Right renal pelvis (tissue), 4 donors: ENCODE measurements at places on chromosomes 3 and 15.

DNA sequence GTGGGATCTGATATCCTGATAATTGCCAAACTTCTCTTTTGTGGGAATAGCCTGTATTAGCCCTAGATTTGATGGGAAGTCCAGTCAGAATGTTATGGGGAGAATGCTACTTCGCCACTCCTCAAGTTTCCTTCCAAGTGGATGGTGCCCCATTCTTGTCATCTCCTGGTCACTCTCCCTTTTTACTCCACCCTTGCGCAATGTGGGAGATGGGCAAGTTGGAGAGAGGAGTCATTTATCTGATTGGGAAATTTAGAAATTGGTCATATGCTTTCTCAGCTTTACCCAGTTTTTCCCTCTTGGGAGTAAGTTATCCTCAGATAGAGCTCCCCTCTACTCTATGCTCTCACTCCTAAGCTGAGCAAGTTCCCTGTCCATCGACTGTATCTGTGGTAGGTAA is 14.4 kb downstream of the FANCD2OS start:
- no peak for DNase-seq

DNA sequence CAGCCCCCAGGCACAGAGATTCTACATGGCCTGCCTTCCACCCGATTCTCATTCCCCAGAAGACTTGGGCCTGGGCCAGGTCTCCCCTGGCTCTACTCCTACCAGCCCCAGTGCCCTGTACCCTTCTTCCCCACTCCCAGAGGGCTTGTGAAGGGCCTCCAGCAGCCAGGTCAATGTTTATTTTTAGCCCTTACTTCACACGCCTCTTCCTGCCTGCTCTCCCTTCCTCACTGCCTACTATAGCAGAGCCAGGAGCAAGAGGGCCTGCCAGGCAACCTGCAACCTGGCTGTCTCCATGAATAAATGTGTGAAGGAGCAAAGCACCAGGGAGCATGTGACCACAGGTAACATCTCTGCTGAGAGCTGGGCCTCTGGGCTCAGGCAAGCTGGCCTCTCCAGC is 26.4 kb upstream of the APEH start:
- no peak for DNase-seq

- no peak for DNase-seq
Observed at GRCh38 chr3:58251631-58252035, 14.0 kb downstream of the ABHD6 start.

- no peak for DNase-seq
Observed at GRCh38 chr15:62732078-62732477, 310.5 kb upstream of the TPM1 start.

DNA sequence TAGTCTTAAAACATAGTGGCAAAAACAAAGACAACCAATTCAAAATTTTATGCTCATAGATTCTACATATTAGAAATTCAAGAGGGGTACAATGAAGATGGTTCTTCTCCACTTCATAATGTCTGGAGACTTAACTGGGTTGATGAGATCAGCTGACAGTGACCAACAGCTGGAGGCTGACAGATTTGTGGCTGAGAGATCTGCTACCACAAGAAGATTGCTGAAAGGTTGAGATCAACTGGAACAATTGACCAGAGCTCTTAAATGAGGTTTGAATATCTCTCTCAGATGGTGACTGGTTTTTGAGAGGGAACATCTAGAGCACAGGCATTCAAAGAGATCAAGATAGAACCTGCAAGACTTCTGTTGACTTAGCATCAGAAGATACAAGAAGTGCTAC is 254.1 kb upstream of the ARPP21 start:
- DNase-seq: no peak

GRCh38 chr3:29436612-29437323 is 155.9 kb downstream of the RBMS3 start:
- DNase-seq: no peak

GRCh38 chr15:81163961-81164800 is 30.1 kb downstream of the CFAP161 start:
- no peak for DNase-seq

DNA sequence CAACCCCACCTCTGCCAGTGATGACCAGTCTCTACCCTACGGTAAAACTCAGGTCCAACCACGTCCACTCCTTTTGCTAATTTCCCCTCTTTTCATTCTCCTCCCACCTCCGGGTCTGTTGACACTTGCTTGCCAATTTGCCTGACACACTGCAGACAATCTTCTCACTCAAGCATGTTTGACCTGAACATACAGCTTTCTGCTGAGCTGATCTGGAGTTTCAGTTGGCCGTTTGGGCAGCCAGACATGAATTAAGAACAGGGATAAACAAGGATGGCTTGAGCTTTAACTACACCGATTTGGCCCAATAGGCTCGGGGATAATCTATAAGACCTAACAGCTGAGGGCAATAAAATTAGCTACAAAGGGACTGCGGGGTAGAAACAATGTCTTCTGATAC is 758.6 kb upstream of the CFAP20DC start:
- no peak for DNase-seq

- no peak for DNase-seq
Observed at GRCh38 chr3:135161425-135161824, 366.4 kb downstream of the EPHB1 start.

DNA sequence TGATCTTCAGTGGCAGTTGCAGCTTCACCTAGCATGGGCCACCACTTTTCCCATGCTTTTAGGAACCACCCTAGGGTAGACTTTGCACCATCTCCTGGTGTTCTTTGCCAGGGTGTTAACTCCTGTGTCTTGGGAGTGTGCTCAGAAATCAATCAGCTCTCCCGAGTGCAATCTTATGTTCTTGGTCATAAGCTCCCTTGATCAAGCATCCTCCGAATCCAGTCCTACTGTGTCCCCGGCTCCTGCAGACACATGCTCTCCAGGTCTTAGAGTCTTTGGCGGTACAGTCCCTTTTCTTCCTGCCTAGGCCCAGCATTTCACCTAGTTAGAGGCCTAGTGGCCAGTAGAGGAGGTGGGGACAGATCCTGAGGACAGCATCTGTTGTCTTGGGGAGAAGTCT is 74.7 kb upstream of the SYN2 start:
- no peak for DNase-seq

GRCh38 chr15:25180606-25181292 is 226.0 kb downstream of the SNRPN start:
- DNase-seq: no peak

GRCh38 chr3:48592519-48593087 is 2.5 kb downstream of the COL7A1 start:
- no peak for DNase-seq

DNA sequence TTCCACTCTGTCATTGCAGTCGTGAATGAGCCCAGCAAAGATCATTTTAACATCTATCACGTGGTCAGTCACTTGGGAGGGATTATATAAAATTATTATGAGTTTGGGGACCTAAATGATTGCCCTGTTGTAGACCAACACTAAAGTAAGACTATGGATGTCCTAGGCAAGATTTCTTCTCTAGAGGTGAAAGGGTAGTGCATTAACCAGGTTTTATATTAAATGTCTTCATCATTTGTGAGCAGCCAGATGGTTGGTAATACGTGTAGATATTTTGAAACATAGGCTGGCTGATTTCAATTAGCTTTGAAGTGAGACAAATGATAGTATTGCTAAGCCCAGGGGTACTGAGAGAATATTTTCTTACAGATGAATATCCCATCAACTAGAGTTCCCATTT is 150.3 kb upstream of the TSPAN3 start:
- DNase-seq: no peak

DNA sequence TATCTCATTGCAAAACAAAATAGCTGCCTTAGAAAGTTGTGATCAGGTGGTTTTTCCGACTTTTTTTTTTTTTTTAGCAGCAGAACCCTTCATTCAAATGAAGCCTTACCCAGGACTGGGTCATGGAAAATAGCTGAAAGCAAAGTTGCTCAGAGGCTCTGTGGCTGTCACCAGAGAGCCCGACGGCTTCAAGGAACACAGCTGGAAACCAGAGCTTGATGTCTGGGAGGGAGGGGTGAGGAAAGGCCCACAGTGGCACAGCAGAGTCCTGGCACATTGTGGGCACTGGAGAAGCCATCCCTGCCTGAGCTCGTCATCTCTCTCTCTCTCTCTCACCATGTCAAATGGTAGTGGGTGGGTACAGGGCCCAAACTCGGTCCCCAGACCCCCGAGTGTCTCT is 77.5 kb downstream of the RPN1 start:
- DNase-seq: no peak

DNA sequence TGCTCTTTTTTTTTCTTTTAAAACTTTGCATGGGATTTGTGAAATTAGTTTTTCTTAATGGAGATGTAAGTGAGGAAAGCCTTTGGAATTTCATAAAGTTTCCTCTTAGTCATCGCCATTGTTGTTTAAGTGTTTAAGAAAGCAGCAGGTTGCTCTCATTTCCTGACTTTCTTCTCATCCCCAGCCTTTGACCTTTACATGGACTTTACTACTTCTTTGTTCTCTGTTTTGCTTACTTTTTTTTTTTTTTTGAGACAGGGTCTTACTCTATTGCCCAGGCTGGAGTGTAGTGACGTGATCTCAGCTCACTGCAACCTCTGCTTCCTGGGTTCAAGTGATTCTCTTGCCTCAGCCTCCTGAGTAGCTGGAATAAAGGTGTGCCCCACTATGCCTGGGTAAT is 38.6 kb downstream of the FBXL2 start:
- no peak for DNase-seq
